ENCODE measurements at places on chromosomes 3 and 15. TPM values are rescaled to one million over a fixed set of nuclear protein-coding genes. Genes with fewer than 3 reads are reported as not detected.

GRCh38 chr15:61906961-61907752 lies 153.1 kb downstream of the VPS13C start:
- H3K36me3 ChIP-seq: peaks cover 88% of the 10 kb centered on the region
- H3K4me3 ChIP-seq: no peak overlapping the region
- no peaks in the 10 kb centered on the region for H3K27me3 ChIP-seq
- no peak overlapping the region for H3K27ac ChIP-seq
- no peaks in the 10 kb centered on the region for H3K4me1 ChIP-seq

Gene IQCH
- not detected for polyA plus RNA-seq

DNA sequence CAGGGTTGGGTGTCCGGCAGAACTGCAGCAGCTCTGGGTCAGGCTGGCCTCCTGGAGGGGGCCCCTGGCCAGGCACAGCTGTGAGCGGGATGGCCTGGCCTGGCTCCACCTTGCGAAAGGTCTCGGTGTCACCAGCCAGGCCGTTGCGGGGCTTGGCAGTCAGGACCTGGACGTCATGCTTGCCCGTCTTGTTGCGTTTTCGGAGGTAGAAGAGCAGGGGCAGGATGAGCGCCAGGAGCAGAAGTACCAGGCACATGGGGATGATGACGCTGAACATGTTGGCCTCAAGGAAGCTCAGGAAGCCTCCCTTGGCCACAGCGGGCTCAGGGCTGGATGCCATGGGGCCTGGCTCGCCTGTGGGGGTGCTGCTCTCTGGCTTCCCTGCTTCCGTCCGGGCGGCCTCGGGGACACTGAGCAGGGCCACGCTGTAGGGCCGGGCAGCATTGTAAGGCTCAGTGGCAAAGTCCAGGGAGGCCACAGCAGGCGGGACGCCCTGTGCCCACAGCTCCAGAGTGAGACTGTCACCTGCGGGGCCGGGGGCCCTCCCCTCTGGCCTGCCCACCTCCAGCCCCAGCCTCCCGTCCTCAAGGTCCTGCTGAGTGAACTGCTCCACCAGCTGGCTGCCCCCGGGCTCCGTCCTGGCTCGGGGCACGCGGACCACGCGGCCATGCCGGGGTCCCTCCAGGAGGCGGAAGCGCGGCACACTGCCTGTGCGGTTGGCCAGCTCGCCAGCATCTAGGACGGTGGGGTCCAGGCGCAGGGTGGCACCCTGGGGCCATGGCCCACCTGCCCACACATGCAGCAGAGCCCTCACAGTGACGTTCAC lies 28.1 kb downstream of the SNX33 start:
- no peaks in the 10 kb centered on the region for H3K36me3 ChIP-seq
- DNase-seq: no peak
- H3K27ac ChIP-seq: no peak overlapping the region
- H3K27me3 ChIP-seq: no peaks in the 10 kb centered on the region
- H3K4me3 ChIP-seq: no peak overlapping the region

Gene NANOGP8
- polyA plus RNA-seq: not detected
